ENCODE measurements at places on chromosomes 4 and X. TPM values are rescaled to one million over a fixed set of nuclear protein-coding genes. Genes with fewer than 3 reads are reported as not detected.

TENM3 gene
- total RNA-seq = 10.3 TPM

ZAR1 gene
- total RNA-seq = not detected

DRP2 gene
- total RNA-seq = under 0.01 TPM

SAP30 gene
- 20.9 TPM for total RNA-seq

EPHA5 gene
- total RNA-seq = not detected

FGFBP2 gene
- total RNA-seq = not detected

NOP14 gene
- total RNA-seq = 17.6 TPM

CXorf49 gene
- total RNA-seq = not detected

TRAM1L1 gene
- total RNA-seq = 0.51 TPM

USP27X gene
- 3.0 TPM for total RNA-seq

UTP3 gene
- 10.8 TPM for total RNA-seq

GPR82 gene
- not detected for total RNA-seq

FOXR2 gene
- total RNA-seq = not detected

PDHA2 gene
- not detected for total RNA-seq

SRD5A3 gene
- total RNA-seq = 9.5 TPM

ADH1B gene
- total RNA-seq = 0.13 TPM

SHROOM2 gene
- total RNA-seq = 10.1 TPM

RBM46 gene
- total RNA-seq = not detected

SLC25A43 gene
- 14.4 TPM for total RNA-seq

AKAP4 gene
- not detected for total RNA-seq

HTR2C gene
- total RNA-seq = not detected

AGTR2 gene
- not detected for total RNA-seq

SHISA3 gene
- 0.13 TPM for total RNA-seq

STAP1 gene
- not detected for total RNA-seq
